Activated CD4-positive, alpha-beta T cell treated with anti-CD3 and anti-CD28 coated beads, Interleukin-2, Interleukin-6, amounts not matched to agents 100 ng/mL and 50 ng/mL, durations not matched to agents 16 hours and 8 hours (primary cell): ENCODE measurements at places on chromosomes 2 and 18.
A peak's percentile ranks its signal among the peaks of the same experiment; 100 is the strongest.

- peak; percentile 83 for DNase-seq
Measured at GRCh38 chr2:175154661-175155082, 13.3 kb downstream of the ATF2 start.

DNA sequence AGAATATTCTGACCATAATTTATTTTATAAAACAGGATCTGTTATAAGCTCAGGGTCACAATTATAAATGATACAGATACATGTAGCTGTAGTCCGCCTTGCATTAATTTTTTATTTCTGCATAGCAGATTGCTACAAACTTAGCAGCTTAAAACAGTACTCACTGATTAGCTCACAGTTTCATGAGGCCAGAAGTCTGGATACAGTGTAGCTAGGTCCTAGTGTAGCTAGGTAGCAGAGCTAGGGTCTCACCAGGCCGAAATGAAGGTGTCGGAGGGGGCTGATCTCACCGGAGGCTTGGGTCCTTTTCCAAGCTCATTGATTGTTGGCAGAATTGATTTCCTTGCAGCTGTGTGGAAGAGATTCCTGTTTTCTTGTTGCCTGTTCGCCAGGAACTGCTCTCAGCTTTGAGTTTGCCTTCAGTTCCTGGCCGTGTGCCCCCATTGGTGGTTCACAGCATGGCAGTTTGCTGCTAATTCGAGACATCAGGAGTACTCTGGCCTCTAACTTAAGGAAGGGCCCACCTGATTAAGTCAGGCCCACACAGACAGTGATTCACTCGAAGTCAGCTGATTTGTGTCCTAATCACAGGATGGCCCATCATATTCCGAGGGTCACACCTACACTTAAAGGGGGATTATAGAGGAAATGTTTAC, 18.4 kb downstream of the NAPG start:
- DNase-seq, result no peak

GRCh38 chr2:219350710-219351221, 18.2 kb upstream of the RESP18 start:
- no peak for DNase-seq

DNA sequence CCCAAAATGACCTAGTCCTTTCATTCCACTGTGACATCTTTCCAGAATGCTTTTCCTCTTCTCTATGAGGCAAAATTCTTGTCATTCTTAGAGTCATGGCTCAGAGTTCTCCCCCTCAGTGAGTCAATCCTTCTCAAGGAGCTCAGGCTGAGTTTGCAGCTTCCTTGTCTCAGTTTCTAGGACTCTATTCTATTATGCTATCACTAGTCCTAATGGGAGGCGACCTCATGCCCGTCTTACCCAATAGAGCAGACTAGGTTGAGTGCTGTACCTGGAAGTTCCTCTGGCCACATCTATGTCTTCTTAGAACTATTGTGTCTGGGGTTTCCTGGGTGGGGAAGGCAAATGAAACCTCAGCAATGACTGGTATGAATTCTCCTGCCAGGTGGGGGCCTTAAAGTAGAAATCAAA, 51.5 kb downstream of the HAUS1 start:
- DNase-seq, result peak; percentile 81

GRCh38 chr2:69781321-69782248, 39.7 kb downstream of the ANXA4 start:
- no peak for DNase-seq

GRCh38 chr2:106561356-106561755, 74.2 kb downstream of the CD8B2 start:
- DNase-seq, result no peak

DNA sequence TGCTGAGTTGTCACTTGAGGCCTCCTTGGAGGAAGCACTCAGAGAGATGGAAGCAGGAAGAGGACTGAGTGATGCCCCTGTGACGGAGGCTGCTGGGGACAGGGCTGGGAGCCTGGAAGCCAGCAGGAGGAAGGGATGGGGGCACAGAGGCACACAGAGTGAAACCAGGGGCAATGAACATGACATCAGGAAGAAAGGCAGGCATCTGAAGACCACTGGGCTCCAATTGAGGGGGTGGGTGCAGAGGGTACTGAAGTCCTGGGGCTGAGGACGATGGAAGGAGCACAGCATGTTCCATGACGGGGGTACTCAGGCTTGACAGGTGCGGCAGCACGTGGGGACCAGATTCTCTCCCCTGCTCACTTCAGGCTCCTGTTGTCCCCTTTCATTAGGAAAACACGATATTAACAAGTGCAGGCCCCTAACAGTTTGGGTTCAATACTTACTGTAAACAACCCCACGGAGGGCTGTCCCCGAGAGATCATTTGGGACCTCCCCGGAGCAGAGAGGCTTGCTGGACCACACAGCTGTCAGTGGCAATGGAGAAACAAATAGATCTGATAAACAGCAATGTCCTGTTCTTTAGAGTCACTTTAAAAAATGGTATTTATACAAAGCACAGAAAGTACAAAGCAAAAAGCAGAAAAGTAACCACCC, 8.7 kb downstream of the INPP5D start:
- no peak for DNase-seq

GRCh38 chr18:8287196-8287885, 321.9 kb upstream of the RAB12 start:
- DNase-seq, result no peak

DNA sequence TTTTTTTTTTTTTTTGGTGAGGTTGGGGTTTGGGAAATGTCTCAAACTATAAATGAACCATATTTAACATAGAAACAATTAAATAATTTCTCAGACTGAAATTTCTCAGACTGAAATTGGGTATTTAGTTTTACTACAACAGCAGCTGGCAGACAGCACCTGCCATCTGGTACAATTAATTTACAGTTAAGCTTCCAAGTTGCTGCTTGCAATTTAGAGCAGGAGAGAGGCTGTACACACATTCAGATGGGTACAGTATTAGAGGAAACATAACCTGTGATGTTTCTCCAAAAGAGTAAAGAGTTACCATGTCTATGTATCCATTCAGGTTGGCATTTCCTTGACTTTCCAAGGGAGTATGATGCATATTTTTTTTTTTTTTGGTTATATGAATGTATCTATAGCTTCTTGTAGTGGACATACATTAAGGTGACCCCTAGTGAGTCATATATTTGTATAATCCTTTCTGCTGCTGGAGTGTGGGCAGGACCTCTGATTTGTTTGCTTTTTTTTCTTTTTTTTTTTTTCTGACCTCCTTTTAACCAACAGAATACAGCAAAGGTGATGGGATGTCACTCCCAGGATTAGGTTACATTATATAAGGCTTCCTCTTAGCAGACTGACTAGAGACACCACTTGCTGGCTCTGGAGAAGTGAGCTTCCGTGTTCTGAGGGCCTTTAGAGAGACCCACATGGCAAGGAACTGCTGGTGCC, 201.7 kb downstream of the PTH2R start:
- DNase-seq, result no peak

DNA sequence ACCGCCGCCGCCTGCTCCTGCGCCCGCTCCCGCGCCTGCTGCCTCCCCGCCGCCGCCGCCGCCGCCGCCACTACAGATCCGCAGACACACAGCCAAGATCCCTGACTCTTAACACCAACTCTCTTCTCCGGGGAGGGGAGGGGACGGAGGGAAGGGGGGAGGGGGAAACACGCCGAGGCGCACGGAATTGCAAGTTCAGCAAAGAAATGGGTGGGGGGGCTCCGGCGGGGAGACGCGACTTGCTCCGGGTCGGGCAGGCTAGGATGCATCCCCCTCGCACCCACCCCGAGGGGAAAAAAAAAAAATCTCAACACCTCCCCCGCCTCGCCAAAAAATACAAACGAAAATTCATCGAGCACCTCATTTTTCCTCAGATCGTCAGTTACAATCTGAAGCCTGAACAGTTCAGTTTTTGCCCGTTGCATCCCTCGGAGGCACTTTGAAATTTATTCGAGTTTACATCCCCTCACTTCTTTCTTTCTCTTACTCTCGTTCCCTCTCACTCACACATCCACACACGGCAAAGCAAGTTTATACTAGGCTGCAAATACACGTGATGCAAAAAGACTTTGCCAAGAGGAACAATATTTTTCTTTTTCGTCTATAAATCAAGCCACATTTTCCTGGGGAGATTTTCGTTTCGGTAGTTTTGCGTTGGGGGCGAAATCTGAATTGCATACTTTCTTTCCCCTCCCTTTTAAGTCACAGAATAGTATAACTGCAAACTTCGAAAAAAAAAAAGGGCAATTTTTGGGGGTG, at the start of gene TCF4:
TSS of gene TCF4 (minus strand) at position 82 of the 759 bp plus-strand sequence. CDS start 1,076 bp downstream, outside the sequence.
- peak; percentile 25 for DNase-seq

- DNase-seq, result no peak
Measured at GRCh38 chr2:239114616-239115265, 266.9 kb downstream of the TWIST2 start.

GRCh38 chr2:201857326-201857725, 51.0 kb downstream of the CDK15 start:
- no peak for DNase-seq

- no peak for DNase-seq
Measured at GRCh38 chr2:95007822-95008221, 17.7 kb upstream of the MAL start.

DNA sequence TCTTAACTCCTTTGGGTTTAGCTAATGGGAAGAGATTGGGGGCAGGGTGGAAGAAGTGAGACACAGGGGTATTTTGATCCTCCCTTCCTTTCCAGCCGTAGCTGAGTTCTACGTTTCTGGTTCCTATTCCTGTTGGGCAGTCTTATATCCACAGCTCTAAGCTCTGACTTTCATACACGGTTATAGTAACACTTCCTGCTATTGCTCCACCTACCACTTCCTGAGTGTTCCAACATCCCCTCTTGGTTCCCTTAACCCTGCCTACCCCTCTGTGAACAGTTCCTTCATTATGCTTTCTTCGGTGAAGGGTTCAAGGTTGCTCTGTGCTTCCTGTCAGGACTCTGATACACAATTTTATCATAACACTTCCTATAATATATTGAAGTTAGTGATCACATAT, 205.1 kb downstream of the DNAH7 start:
- no peak for DNase-seq

DNA sequence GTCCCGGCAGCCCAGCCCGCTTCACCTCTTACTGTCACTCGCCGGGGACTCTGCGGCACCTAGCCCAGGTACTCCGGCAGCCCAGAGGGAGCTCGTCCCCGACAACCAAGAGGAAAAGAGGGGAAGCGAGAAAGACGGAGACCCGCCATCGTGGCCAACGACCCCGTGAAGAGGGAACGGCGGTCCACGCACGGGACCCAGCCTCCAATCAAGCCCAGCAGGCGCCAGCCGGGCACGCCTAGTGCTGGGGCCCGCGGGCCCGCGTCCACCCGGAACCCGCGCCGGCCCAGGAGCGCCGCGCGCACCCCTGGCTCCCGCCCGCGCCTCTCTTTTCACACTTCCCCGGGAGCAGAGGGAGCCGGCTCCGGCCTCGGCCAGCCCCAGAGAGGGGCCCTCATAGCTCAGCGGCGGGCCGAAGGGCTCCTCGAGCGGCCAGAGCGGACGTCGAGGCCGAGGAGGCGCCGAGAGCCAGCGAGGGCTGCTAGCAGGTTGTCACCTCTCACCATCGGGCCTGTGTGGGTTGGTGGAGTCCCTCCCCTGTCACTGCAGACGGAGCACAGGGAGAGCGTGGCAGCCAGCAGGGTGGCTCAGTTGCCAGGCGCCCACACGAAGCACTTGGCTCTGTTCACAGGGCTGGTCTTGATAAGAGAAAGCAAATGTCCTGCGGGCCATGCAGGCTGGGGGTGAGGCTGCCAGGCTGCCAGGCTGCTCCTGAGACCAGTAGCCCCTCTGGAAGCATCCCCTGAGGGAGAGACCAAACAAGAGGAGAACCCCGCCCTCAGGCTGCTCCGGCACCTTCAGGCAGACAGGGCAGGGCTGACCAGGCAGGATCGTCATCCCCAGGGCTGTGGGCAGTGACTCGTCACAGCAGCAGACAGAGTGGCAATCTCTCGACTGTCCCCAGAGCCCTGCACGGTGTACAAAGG, 36.9 kb upstream of the KLF11 start:
- DNase-seq, result no peak

DNA sequence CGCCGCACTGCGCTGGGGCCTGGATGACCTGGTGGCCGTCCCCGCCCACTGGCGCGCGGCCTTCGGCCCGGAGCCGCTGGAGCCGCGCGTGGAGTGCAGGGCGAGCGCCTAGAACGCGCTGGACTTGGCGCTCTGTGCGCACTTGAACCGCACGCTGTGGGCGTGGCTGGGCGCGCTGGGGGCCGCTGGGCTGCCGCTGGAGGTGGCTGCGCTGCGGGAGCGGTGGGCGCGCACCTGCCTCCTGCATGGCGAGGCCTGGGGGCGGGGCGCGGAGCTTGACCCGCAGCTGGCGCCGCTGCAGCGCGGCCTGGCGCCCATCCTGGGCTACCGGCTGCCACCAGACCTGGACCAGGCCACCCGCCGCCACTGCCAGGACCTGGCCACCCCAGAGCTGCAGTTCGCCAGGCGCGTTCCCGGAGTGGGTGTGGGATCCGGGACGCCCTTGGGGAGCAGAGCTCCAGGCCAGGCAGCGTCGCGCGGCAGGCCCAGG, 9.9 kb downstream of the AQP12B start:
- no peak for DNase-seq

DNA sequence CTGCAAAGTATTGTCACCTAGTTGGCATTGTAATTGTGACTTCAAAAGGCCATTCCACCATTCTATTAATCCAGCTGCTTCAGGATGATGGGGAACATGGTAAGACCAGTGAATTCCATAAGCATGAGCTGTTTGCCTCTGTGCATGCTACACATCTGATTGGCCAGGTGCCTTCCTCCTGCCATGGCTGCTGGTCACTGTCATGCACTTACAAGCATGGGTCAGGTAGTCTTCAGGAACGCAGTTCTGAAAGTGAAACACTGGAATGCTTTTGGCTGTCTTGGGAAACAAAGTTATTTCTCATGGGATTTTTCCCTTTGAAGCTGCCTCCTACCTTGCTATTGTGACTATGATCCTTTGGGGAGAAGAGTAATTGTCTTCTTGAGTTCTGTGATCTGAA, 267.6 kb downstream of the GBX2 start:
- no peak for DNase-seq

DNA sequence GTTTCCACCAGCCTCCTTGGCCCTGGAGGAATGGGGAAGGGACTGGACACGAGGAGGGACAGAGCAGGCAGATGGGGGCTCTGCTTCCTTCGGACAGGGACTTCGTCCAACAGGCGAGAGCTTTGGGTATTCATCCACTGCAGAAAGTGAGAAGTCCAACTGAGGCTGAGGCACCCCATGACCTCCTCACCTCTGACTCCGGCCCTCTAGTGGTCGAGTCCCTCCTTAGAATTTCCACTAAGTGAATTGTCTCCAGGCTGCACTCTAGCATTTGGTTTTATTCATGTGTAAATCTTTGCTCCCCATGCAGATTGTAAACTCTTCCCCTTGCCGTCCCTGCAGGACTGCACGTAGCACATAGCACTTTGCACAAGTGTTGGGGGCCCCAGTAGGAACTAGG, 75.6 kb downstream of the TMEM247 start:
- DNase-seq, result peak; percentile 38

- DNase-seq, result no peak
Measured at GRCh38 chr2:1593371-1594122, 150.8 kb downstream of the PXDN start.

- DNase-seq, result no peak
Measured at GRCh38 chr2:25194576-25195122, 26.3 kb upstream of the POMC start.

- DNase-seq, result no peak
Measured at GRCh38 chr2:135093670-135094330, 41.7 kb downstream of the RAB3GAP1 start.
